ENCODE measurements at places on chromosomes 2 and 18. TPM values are rescaled to one million over a fixed set of nuclear protein-coding genes. Genes with fewer than 3 reads are reported as not detected.

DNA sequence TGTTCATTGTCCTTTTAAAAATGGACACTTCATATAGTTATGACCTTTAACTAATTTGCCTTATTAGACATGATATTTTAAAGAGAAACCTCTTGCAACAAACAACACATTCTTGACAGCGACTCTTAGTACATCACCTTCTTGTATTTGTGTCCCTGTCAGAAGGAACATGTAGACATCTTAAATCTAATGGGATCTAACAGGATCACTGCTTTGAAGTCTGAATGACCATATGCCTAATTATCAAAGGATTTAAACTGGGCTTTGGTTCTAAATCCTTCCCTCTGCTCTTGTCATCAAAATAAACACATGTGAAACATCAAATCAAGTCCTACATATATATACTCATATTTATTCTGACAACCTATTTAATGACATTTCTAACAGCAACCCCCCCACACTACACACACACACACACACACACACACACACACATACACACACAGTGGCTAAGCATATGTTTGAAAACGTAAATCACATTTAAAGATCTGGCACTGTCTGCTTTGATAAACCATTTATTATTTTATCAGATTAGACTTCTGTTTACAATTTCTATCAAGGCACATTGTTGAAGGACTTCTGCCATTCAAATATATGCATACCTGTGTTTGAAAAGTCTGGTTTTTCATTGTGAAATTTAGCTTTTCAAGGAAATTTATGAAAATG is 4.2 kb downstream of the GALNT13 start:
- DNase-seq, result no peak

- no peak for DNase-seq
Measured at GRCh38 chr18:32553174-32553573, 82.5 kb upstream of the GAREM1 start.

- no peak for DNase-seq
Measured at GRCh38 chr2:177449159-177449558, 56.6 kb downstream of the AGPS start.

- DNase-seq, result no peak
Measured at GRCh38 chr2:50646226-50646625, 385.7 kb downstream of the NRXN1 start.

GRCh38 chr2:69087211-69087911 is 74.4 kb downstream of the ANTXR1 start:
- no peak for DNase-seq

- DNase-seq, result no peak
Measured at GRCh38 chr2:130258356-130258755, 60.1 kb upstream of the TUBA3E start.

TMEM237 gene
- polyA plus RNA-seq, result 65.7 TPM

DNA sequence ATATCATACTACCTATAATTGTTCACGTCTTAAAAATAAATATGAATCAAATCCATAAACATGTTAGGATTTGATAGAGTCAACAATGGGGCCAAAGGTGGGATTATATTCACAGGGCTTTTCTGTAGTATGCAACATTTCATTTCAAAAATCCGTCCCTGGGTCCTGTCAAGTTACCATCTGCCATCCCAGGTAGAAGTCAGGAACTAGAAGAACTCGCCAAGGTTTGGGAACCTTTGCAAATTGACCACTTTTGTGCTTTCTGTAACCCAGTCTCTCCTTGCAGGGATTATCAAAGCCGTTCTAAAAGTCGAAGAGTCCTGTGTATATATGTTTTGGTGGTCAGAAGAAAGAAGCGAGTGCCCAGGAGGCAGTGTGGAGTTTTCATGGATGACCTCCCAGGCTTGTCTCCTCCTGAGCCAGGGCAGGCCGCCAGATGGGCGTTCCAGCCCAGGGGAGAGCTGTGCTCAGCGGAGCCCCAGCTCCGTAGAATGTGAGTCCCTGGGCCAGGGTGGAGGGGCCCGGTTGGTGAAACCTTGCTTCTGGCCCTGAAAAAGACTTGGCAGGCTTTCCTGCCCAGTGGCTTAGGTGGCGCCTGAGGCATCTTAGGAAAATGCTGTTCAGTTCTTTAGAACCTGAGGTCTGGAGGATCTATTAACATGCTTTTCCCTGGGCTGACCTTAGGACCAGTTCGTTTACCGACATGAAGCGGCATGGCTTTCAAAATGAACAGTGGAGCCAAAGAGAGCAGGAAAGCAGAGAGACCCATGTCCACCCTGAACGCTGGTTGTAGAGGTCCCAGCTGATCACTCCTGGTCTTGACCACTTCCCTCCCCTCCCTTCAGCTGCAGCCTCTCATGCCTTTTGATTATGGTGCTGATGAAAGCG is 69.2 kb downstream of the LONRF2 start:
- no peak for DNase-seq

- DNase-seq, result no peak
Measured at GRCh38 chr18:56945171-56946083, 201.5 kb upstream of the BOD1L2 start.

IL36G gene
- polyA plus RNA-seq, result 0.10 TPM

- no peak for DNase-seq
Measured at GRCh38 chr2:216202626-216203250, 93.6 kb downstream of the XRCC5 start.

- DNase-seq, result no peak
Measured at GRCh38 chr2:223087466-223087865, 35.5 kb downstream of the KCNE4 start.

- DNase-seq, result no peak
Measured at GRCh38 chr2:186912979-186913378, 64.0 kb upstream of the ZSWIM2 start.

ITPRID2 gene
- 108 TPM for polyA plus RNA-seq

AQP12B gene
- not detected for polyA plus RNA-seq

HOXD10 gene
- polyA plus RNA-seq, result 0.15 TPM

GRCh38 chr2:84878459-84878858 is 2.4 kb downstream of the TRABD2A start:
- DNase-seq, result no peak

GRCh38 chr2:71595569-71595968 is 142.2 kb downstream of the DYSF start:
- DNase-seq, result no peak

EGR4 gene
- not detected for polyA plus RNA-seq

ACTG2 gene
- polyA plus RNA-seq, result 38.3 TPM

TMEM17 gene
- 5.0 TPM for polyA plus RNA-seq

DNA sequence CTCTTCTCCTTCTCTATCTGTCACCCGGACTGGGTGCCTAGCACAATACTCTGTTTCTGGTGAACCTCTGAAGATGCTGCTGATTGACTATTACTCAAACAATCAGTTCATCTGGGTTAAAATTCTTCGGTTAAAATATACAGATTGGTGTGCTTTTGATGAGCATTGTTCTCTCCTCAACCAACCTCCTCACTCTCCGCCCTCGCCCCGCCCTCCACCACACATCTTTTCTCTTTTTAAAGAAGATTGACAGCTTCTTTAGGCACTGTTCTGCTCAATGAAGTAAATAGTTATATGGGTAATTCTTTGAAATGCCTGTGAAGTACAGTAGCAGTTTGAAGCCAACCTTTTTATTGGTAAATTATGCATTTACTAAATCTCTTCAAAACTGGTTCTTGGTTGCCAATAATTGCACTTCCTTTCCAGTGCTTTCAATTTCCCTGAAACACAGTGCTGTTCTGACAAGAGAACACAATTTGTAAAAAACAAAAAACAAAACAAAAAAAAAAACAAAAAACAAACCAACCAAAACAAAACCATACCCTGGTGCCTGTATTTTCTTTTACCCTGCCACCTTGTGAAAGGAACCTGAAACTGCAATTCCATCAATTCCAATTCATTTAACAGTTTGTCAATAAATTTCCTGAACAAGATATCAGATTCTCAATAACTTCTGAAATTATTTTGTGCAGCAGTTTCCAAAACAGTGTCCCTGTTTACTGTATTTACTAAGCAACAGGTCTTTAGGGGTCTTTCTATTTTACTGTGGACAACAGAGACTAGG is 188.6 kb downstream of the LRP1B start:
- no peak for DNase-seq

- DNase-seq, result no peak
Measured at GRCh38 chr2:196318517-196319377, 147.4 kb upstream of the STK17B start.

- no peak for DNase-seq
Measured at GRCh38 chr18:42131066-42131929, 176.3 kb downstream of the PIK3C3 start.
